ENCODE measurements at places on chromosomes 16 and 17.

GRCh38 chr17:65697661-65698060, 136.2 kb upstream of the AXIN2 start:
- DNase-seq = no peak

GRCh38 chr16:81708266-81709015, 70.7 kb upstream of the PLCG2 start:
- DNase-seq = no peak

- DNase-seq = no peak
These were observed 105.9 kb upstream of the RPL38 start for GRCh38 chr17:74097450-74098135.

- DNase-seq = no peak
These were observed 235.8 kb upstream of the CDH8 start for GRCh38 chr16:62272035-62272434.

GRCh38 chr17:43880420-43880991, 26.8 kb downstream of the MPP2 start:
- DNase-seq = peak; percentile 36

DNA sequence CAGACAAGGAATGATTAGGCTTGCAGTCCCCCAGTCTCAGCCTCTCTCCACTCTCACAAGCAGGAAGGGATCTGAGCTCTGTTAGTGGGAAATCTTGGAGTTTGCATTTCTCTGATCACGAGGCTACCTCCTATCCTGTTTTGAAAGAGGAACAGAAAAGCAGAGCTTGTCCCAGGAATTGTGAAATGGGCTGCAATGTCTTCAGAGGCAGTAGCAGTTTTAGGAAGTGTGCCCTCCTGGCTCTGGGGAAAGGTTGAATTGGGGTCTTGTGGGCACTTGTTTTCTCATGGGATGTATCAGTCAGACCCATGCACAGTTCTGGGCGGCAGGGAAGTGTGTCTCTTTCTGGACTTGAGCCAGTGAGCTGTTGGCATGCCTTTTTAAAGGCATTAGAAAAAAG, 22.8 kb downstream of the NUP85 start:
- DNase-seq = no peak
